ENCODE measurements at places on chromosomes 11 and 22.

- DNase-seq, result no peak
These were observed 296.2 kb upstream of the ANO3 start for GRCh38 chr11:26035696-26036095.

DNA sequence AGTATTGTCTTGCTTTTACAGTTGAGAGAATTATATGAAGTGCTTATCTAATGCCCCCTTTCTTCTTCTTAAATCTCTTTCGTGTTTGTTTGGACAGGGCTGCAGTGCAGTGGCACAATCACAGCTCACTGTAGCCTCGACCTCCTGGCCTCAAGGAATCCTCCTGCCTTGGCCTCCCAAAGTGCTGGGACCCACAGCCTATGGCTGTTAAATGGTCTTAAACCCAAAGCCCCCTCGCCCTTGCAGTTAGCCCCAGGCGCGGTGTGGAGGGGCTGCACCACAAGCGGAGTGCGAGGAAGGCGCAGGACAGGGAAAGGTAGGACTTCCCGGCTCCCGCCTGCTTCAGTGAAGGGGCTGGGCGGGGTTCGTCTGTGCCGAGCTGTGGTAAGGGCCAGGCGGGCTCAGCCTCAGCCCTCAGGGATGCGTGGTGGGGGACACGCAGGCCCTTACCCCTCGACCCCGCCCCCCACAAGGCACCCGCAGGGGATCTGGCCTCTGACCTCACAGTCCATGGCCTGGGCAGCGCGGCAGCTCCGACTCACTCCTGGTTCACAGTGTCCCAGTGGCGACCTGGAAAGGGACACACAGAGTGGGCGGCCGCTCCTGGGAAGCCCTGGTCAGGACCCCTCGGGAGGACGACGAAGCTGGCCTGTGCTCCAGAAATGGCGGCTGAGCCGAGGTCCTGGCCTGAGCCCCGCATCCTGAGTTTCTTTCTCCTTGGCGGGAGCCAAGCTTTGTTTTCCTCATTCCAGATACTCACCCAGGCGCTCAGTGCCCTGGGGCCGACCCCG lies 24.5 kb downstream of the BID start:
- DNase-seq, result no peak

- DNase-seq, result no peak
These were observed 117.8 kb upstream of the C11orf87 start for GRCh38 chr11:109304159-109304558.

- no peak for DNase-seq
These were observed 336.8 kb downstream of the GUCY1A2 start for GRCh38 chr11:106681435-106681834.

DNA sequence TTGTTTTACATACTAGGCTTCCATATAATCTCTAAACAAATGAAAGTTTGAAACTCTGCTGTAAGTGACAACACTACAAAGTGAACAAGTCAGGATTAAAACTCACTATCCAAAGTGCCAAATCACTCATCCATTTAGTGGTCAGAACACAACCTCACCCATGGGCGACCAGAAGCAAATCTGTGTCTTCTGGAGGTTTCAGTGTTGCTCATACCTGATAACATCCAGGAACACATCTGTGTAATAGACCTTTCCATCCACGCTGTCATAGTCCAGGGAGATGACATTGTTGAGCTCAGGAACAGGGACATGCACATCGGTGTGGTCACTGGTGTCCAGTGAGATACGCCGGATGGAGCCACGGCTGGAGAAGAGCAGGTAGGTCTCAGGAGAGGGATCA lies 28.5 kb upstream of the CKAP5 start:
- DNase-seq, result no peak

DNA sequence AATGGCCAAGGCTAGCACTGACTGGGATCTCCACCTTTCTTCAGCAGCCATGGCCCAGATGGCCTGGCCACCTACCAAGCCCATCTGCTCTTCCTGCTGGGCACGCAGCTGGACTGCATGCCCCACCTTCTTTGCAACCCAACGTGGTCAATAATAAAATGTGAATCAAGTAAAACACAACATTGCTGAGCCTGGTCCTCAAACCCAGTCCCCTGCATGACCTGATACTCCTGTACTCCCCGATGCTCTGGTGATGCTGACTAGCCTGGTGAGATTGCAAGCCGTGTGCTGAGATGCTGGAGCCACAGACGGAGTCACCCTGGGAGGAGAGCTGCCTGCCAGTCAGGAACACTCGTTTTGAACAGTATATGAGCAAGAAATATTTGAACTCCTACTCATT lies 34.0 kb downstream of the PARVG start:
- DNase-seq, result no peak

DNA sequence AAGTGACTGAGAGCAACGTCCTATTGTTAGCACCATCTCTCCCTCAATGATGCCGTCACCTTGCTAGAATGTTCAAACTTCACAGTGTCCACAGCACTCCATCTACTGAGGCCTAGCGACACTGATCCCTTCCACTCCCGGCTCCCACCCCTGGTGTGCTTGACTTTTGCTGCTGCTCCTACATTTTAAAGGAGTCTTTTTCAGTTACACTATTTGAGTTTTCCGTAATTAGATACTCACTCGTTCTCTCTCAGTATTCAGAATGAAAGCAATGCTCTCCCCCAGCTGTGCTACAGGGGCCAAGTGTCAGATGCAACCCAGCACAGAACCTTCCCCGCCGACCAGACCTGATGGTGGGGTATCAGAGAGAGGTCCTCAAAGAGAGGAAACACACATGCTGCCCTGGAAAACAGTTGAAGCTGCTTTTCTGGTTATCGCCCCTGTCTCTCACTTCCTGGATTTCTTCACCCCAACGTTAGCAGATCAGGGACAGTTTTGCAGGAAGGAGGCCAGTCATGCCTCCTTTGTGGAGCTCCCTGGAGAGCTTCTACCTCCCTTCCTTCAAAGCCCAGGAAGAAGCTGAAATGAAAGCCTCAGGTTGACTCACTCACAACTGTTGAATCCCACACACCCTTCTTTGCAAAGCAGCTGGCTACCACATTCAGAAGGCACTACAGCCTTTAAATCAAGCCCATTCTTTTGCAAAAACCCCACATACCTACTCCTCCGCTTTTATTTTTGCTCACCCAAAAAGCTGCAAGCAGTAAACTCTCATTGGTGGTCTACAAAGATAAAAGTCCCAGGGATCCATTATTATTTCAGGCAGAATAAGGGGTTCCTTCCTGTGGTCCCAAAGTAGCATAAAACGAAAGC lies 23.5 kb downstream of the LARGE1 start:
- no peak for DNase-seq

DNA sequence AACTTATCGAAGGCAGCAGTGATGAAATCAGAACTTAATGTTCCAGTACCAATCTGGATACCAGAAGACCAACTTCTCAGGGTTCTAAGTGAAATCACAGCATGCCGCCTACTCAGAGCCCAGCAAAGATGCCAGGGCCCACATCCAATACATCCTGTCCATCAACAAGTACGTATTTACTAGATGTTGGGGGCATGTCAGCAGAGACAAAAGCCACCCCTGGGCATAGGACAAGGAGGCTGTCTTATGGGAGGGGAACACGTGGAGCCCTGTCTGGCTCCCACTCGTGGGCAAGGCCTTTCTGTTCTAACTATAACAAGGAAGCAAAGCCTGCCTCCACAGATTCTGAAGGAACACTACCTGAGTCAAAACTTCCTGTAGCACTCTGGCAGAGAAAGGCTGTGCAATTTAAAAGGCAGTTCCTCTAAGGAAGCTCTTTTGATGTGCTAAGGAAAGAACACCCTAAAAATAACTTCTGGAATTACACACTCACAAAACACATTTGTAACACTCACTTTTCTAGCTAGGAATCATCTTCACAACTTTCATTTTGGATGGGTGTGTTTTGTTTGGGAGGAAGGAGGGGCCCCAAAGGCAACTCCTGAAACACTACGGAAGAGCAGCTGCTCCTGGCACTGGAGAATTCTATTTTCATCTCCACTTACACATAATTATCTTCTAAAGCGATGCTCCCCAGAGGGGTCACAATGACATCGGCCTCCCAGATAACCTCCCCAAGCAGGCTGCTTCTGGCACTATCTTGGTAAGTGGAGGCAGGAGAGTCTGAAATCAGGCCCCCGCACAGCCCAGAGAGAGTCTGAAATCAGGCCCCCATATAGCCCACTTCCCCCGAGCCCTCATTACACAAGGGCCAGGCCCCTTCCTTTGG lies 14.2 kb downstream of the SMCO4 start:
- no peak for DNase-seq

DNA sequence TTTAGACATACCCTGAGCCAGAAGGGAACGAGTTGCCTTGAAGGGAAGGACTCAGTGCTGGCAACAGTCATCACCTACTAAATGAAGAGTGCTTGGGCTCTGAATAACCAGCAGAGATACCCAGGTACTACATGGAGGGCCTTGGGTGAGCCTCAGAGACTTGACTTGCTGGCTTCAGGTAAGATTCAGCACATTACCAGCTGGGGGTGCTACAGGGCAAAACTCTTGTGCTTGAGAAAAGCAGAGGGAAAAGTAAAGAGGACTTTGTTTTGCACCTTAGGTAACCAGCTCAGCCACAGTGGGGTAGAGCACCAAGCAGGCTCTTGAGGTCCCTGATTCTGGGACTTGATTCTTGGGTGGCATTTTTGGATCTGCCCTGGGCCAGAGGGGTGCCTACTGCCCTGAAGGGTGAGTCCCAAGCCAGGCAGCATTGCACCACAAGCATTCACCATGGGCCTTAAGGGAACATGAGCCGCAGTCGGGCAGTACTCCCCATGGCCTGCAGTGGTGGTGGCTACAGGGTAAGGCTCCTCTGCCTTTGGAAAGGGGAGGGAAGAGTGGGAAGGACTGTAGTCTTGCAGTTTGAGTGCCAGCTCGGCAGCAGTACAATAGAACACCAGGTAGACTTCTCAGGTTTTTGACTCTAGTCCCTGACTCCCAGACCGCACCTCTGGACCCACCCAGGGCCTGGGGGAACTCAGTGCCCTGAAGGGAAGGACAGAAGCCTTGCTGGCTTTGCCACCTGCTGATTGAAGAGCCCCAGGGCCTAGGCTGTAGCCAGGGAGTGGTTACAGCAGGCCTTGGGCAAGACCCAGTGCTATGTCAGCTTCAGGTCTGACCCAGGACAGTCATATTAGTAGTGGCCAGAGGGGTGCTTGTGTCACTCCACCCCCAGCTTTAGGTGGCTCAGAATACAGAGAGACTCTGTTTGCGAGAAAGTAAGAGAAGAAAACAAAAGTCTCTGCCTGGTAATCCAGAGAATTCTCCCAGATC lies 22.7 kb upstream of the PLEKHA7 start:
- no peak for DNase-seq

- DNase-seq, result no peak
These were observed 7.5 kb upstream of the CDKN1C start for GRCh38 chr11:2892967-2893528.

DNA sequence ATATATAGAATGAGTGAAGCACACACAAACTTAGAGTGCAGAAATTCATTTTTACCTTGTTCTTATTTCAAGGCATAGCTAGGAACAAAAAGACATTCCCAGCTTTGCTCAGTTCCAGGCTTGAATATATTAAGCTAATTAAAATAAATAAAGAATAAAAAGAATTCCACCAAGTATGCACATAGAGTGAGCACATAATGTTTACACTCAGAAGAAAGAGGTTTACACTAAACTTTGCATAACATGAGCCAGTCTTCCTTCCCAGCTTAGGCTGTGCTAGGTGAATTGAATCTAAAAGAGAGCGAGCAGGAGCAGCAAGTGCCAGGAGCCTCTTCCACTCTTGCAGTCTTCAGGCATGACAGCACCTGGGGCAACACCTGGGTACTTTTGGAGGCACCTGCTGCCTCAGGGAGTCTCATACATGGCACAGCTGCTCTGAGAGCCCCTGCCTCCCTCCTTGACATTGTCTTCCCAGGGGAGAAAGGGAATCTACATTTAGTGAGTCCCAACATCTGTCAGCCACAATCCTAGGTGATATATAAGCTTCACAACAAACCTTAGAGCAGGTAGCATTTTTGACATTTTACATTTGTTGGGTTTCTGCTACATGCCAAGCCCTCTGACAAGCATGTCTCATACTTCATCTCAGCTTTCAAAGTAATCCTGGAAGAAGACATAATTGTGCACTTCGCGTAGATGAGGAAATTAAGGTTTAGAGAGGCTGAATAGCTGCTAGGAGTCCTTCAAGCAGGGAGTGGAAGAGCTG lies 732.7 kb upstream of the TENM4 start:
- no peak for DNase-seq

DNA sequence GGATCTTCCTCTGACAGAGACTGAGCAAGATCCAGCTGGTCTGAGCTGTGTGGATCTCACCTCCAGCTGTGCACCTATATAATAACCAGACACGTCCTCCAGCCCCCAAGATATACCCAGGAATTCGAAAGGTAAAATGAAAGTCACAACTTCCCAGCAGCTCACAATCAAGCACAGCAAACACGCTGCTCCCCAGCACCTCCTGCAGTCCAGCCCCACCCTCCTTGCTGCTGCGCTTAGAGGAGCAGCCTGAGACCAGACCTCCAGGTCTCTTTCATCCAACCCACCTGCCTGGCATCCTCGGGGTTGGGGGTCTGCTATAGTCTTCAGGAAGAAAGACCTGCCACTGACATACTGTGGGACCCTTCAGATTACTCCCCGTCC lies 3.0 kb upstream of the APOL4 start:
- DNase-seq, result no peak

- no peak for DNase-seq
These were observed 2.6 kb downstream of the CYTH4 start for GRCh38 chr22:37284805-37285355.

GRCh38 chr11:44226490-44226889 lies 83.4 kb downstream of the ALX4 start:
- no peak for DNase-seq

- no peak for DNase-seq
These were observed 48.5 kb downstream of the PPP6R3 start for GRCh38 chr11:68509066-68509465.

DNA sequence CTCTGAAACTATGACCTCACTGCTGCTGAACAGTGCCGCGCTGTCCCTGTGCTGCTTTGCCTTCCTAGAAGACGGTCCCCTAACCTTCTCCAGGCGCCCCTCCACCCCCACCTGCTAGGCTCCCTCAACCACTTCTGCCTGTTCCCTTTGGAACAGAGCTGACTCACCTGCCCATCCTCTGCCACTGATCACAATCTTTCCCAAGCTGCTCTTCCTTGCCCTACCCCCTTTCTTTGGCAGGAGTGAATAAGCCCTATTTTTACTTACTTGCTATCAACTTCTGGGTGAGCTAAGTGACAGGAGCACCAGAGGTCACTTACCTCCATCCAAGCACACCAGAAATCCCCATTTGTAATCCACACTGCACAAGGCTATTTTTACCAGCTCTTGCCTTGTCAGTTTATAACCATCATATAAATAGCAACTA lies 116.0 kb upstream of the BID start:
- DNase-seq, result peak; percentile 44

DNA sequence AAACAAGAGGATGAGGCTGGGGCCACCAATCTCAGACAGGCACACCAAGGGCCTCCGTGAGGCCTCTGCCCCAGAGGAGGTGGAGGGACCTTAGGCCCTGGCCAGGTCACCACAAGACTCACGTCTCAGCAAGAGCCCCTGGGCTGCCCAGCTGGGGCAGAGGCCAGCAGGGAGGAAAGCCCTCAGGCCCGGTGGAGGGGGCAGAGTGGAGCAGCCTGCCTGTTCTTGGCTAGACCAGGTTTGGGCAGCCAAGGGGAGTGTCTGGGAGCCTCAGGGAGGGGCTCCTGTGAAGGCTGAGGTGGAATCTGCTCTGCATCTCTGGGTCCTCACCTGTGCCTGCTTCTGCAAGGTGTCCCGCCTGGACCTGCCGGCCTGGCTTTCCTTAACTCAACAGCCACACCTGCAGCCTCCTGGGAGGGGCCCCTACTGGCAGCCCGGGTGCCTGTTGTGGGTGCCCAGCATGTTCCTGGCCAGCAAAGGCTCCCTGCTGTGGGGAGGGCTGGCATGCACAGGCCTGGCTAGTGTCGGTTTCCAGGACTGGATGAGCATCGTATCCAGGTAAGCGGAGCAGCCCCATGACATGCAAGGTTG lies 11.9 kb downstream of the TTLL12 start:
- DNase-seq, result no peak
